ENCODE measurements at places on chromosomes 11 and 22. TPM values are rescaled to one million over a fixed set of nuclear protein-coding genes. Genes with fewer than 3 reads are reported as not detected.

Gene DEFB131B
- total RNA-seq, result not detected

Gene PKDREJ
- total RNA-seq, result not detected

Gene CASP4
- total RNA-seq, result 26.0 TPM

Gene LARGE1
- 15.2 TPM for total RNA-seq

Gene RNF215
- total RNA-seq, result 21.4 TPM

Gene UFD1
- total RNA-seq, result 44.5 TPM

Gene CNIH2
- total RNA-seq, result not detected

Gene RIN1
- total RNA-seq, result 7.9 TPM

Gene KRTAP5-2
- total RNA-seq, result not detected

Gene SEPTIN3
- 0.54 TPM for total RNA-seq

Gene OR2D2
- not detected for total RNA-seq

Gene KCNK4
- not detected for total RNA-seq

Gene NXPE4
- not detected for total RNA-seq

Gene RIBC2
- total RNA-seq, result not detected

Gene CRYBB2
- total RNA-seq, result 0.45 TPM

Gene OR51B4
- not detected for total RNA-seq

Gene YAP1
- 202 TPM for total RNA-seq

Gene ART1
- total RNA-seq, result not detected

Gene RAB30
- total RNA-seq, result 22.5 TPM

Gene PLEKHA7
- total RNA-seq, result 22.5 TPM

Gene OR51F1
- total RNA-seq, result not detected

Data from thyroid gland (tissue), 4 donors.